ENCODE measurements at places on chromosomes 7 and 10.

- no peak for DNase-seq
These were observed 380.7 kb upstream of the STEAP1 start for GRCh38 chr7:89773611-89774010.

GRCh38 chr10:30502266-30503060 is 68.5 kb downstream of the MAP3K8 start:
- no peak for DNase-seq

GRCh38 chr10:112752288-112752687 is 197.8 kb upstream of the TCF7L2 start:
- no peak for DNase-seq

DNA sequence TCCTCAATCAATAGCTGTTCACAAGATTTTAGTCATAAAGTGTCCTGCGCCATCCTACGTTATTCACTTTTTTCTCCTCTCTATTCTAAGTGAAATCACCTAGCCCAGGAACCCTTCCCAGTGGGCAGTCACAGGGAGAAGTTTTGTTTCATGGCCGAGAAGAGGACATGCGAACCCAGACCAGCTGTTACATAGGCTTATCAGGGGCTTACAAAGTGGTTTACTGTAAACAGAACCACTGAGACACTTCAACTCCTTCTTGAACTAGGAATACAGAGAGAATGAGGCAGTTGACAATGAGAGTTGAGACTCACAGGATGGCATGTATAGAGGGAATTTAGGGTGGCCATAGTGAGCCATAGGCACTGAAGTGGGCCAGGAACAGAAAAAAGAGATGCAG is 246.9 kb upstream of the GLI3 start:
- DNase-seq = no peak

- DNase-seq = no peak
These were observed 28.3 kb upstream of the RALA start for GRCh38 chr7:39594988-39595620.

DNA sequence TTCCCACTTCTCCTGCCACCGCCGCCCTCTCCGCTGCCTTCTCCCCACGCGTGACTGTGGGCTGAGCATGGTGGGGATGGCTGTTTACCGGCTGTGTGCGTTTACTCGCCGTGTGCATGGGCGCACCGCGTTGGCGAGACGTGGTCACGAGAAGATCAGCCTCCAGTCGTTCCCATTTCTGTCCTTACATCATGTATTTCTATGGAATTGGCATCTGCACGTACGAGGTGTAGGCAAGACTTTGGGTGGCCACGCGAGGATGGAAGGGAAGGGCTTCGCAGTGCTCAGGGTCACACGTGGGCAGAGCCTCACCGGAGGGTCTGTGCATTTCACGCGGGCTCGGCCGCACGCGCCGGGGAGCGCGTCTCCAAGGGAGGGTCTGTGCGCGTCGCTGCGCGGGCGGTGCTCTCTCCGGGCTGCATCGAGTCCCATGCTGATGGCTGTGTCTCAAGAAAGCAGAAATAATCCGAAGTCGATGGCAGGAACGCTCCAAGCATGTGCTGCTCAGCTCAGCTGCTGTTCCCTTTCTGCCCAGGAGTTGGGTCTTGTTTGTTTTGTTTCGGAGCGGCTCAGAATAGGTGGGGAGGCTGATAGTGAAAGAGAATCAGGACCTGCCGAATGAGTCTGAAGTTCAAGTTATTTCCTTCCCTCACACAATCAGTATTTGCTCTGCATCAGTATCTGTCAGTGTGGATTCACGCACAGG is 973 bp downstream of the CAMK1D start:
- no peak for DNase-seq

DNA sequence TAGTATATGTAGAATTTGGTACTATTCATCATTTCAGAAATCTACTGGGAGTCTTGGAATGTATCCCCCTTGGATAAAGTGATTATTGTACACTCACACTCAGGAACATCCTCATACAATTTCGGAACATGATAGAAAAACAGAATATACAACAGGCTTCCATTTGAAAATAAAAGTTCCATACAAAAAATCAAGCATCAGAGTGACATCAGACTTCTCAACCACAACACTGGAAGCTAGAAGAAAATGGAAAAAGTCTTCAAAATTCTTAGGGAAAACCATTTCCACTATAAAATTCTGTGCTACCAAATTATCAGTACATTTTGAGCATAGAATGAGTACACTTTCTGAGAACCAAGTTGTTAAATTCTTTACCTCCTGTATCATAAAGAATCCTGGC is 8.8 kb downstream of the LYZL1 start:
- DNase-seq = no peak

GRCh38 chr7:142927949-142928348 is 5.6 kb downstream of the TRPV5 start:
- DNase-seq = no peak

DNA sequence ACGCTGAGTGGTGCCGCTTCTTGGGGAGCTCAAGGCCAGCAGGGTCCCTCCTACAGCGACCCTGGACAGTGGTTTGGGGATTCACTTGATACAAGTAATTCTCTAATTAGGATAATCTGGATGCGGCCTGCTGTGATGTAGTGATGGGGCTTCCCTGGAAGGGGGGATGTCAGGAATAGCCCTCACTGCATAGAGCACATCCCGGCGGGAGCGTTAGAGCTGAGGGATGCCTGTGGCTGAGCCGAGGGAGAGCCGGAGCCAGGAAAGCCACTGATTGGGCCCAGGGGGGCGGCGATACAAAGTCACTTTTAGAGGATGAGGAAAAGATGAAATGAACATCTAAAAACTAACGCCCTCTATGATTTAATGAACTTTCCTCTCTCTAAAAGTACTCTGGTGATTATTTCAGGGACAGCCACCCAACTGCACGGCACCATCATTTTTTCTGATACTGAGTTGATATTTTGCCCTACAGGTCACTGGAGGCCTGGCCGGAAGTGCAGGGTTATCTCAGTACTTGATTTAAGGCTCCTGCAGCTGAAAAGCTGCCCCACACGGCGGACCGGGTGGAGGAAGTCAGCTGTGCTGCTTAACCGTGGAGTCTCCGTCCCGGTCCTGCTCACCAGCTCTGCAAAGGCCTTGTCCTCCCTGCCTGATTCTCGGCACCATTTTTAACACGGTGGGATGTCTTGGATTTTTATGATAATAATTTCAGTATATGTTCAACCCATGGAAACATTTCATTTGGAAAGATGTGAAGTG is 518.8 kb downstream of the DNAJB6 start:
- no peak for DNase-seq

GRCh38 chr10:6200734-6201515 is 1.8 kb upstream of the PFKFB3 start:
- DNase-seq = no peak

DNA sequence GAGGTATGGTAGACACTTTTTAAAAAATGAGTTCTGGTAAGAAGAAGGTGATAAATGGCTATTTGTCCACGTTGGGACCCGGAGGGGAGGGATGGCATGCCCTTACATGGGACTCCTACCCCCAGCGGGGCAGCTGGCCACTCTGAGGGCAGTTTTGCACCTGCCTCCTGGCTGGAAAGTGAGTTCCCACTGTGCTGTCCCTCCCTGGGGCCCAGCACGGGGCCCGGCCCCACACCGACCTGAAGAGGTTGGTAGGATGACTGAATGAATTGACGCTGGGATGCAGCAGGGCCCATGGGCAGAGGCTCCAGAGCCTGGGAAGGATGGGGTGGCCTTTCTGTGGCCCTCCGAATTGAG is 601 bp upstream of the AEBP1 start:
- no peak for DNase-seq

DNA sequence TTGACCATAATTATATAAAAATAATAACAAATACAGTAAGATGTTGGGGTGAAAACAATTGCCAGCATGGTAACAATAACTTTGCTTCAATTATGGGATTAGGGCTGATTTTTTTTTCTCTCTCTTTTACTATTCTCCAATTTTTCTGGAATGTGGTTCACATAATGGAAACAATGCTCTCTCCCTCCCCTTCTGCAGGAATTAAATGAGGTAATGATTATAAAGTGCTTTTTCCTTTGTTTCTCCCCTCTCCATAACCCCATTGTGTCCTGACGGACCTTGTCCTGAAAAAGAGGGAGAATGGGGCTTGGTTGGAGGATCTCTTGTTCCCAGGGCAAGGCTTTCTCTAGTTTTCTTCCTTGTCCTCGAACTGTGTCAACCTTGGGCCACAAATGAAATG is 234.0 kb upstream of the ZNF32 start:
- DNase-seq = no peak

- no peak for DNase-seq
These were observed 71.3 kb upstream of the ITPRID1 start for GRCh38 chr7:31442626-31443025.

DNA sequence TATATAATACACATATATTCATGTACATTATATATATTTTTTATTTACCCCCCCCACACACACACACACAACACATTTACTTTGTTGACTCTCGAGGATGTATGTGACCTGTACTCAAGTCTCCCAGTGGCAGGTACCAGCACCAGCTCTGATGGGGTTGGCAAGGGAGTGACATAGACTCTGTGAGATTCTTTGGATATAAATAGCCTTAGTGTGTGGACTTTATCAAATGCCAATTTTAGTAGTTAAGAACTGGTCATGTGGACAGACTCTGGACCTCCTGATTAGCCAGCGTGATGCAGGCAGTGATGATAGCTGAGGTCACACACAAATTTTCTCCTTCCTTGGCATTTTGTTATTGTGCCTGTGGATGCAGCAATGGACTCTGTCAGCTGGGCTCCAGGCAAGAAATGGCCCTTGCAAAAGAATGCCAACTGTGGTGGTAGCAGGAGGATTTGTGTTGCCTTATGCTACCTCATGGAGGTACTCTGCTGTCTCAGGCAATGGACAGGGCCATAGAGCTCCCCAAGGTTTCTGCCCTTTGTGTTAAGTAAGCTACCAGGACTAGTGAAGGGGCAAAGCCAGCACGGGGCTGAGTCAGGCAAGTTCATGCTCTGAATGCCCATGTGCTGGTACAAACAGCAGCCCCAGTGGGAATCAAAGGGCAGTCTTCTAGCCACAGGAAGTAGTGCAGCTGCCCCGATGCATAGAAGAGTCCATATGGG is 224.6 kb upstream of the ZWINT start:
- no peak for DNase-seq

GRCh38 chr10:61987537-61987936 is 86.0 kb downstream of the ARID5B start:
- DNase-seq = no peak

DNA sequence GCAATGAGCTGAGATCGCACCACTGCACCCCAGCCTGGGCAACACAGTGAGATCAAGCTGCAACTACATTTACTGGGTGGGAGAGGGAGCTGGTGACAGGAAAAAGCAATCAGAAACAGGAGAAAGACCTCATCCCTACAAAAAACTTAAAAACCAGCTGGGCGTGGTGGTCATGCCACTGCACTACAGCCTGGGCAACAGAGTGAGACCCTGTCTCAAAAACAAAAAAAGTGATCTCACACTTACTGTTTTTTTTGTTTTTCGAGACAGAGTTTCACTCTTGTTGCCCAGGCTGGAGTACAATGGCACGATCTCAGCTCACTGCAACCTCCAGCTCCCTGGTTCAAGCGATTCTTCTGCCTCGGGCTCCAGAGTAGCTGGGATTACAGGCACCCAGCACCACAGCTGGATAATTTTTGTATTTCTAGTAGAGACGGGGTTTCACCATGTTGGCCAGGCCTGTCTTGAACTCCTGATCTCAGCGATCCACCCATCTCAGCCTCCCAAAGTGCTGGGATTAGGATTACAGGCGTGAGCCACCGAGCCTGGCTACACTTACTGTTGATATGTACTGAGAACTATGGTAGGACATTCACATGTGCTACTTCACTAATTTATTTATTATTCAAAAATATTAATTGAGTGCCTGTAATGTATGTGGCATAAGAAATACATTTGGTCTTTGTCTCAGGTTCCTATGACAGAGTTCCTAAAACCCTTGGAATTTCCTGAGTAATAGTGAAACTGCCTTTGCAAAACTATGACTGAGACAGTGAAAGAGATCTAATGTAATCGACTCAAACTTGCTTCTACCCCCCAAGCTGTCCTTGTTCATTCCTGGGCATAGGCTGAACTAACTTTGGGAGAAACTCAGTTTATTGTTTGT is 27.7 kb upstream of the NRBF2 start:
- DNase-seq = no peak

DNA sequence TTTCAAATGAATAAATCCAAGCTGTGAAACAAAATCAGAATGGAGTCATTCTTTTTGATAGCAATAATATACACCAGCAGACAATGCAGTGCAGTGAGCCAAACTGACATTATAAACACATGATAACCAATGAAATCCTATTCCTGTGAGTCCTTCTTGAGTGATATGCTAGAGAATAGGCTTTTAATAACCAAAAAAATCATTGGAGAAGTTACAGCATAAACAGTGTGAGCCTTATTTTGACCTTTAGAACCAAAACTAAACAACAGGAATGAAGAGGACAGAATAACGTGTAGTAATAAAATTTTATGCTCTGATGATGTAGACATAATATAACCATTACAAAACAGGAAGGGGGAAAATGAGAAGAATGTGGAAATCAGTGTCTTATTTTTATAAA is 8.7 kb downstream of the HUS1 start:
- DNase-seq = no peak

GRCh38 chr10:24642921-24643678 is 80.6 kb downstream of the ARHGAP21 start:
- DNase-seq = no peak

GRCh38 chr7:11212080-11212711 is 238.5 kb downstream of the PHF14 start:
- DNase-seq = no peak

GRCh38 chr7:66352071-66352470 is 146.9 kb downstream of the TPST1 start:
- DNase-seq = no peak

- no peak for DNase-seq
These were observed 29.7 kb downstream of the VIM start for GRCh38 chr10:17257466-17258321.

DNA sequence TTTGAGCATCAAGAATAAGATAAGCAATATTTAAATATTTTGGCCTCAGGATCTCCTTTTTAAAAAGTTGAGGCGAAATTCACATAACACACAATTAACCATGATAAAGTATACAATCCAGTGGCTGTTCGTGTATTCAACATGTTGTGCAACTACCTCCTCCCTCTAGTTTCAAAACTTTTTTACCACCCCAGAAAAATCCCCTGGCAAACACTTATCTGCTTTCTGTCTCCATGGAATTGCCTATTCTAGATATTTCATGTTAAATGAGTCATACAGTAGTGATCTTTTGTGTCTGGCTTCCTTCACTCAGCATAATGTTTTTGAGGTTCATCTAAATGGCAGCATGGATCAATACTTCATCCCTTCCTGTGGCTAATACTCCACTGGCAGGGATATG is 31.8 kb upstream of the IL15RA start:
- DNase-seq = no peak

DNA sequence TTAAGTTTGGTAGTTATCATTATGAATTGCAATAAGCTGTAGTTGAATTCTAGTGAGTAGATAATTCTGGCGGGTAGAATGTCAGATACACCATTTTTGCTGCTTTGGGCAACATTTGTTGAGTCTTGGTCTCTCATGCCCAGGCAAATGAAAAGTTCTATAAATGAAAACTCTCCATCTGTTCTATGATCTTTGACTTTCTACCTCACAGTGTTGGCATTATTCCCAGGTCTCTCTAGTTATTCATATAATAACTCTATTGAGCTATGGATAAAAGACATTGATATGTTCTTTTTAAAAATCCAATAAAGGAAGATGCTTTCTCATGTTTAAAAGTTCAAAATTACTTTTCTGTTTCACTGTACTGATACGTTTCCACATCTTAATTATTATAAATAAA is 415.3 kb upstream of the SEMA3D start:
- no peak for DNase-seq

Data from activated CD8-positive, alpha-beta memory T cell treated with anti-CD3 and anti-CD28 coated beads for 1 hour (primary cell).